Activated CD4-positive, alpha-beta memory T cell treated with anti-CD3 and anti-CD28 coated beads for 36 hours (primary cell): ENCODE measurements at places on chromosomes 5 and 9. TPM values are rescaled to one million over a fixed set of nuclear protein-coding genes. Genes with fewer than 3 reads are reported as not detected.
A peak's percentile ranks its signal among the peaks of the same experiment; 100 is the strongest.

DNA sequence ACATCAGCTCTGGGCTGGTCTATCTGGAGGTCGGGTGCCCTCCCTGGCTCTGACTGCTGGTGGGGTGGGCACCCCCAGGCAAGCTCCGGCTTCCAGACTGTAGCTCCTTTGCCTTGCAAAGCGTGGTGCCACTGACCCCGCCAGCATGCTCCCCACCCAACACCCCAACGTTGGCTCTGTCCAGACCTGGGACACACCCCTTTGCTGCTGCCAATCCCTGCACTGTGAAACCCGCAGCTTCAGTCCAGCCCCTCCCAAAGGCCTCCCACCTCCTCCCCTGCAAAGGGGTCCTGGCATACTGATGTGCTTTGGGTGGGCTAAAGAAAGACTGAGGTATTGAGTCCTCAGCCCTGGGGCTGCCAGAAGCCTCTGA lies 3.9 kb downstream of the UNC5A start:
- H3K4me3 ChIP-seq = no peak overlapping the region
- no peaks in the 10 kb centered on the region for H3K36me3 ChIP-seq
- peaks cover 61% of the 10 kb centered on the region for H3K27me3 ChIP-seq
- H3K4me1 ChIP-seq = peaks cover 17% of the 10 kb centered on the region
- H3K27ac ChIP-seq = no peak overlapping the region

GRCh38 chr9:1100201-1100600 lies 50.0 kb downstream of the DMRT2 start:
- no peaks in the 10 kb centered on the region for H3K36me3 ChIP-seq
- H3K4me1 ChIP-seq = peaks cover 3% of the 10 kb centered on the region
- no peak overlapping the region for H3K4me3 ChIP-seq
- peaks cover 22% of the 10 kb centered on the region for H3K27me3 ChIP-seq
- no peak for DNase-seq

GRCh38 chr5:38341641-38342040 lies 83.3 kb downstream of the EGFLAM start:
- no peak for DNase-seq
- H3K27me3 ChIP-seq = peaks cover 16% of the 10 kb centered on the region
- H3K36me3 ChIP-seq = no peaks in the 10 kb centered on the region
- H3K4me1 ChIP-seq = no peaks in the 10 kb centered on the region
- no peak overlapping the region for H3K4me3 ChIP-seq

DNA sequence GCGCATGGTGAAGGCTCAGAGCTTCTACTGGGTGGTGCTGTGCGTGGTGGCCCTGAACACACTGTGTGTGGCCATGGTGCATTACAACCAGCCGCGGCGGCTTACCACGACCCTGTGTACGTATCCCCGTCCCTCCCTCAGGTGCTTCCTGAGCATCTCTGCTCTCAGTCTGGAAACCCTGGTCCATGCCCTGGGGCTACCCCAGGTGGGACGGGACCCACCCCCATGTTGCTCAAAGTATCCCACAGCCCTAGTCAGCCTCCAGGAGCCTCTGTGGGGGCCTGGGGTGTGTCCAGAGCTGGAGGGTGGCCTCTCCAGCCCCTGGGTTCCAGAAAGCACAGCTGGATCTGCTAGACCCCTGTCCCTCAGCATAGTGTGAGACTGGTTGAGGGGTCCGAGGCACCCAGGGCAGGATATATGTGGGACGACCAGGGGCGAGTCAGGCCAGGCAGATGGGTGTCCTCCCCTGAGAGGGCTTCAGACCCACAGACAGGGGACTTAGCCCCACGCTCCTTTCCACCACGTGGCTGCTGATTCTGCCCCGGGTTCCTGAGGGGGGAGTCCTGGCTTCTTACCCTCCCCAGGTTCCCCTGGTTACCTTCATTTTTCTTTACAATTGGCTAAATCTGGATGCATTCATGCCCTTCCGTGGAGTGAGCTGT lies 94.0 kb downstream of the CACNA1B start:
- peak; percentile 3 for DNase-seq
- no peaks in the 10 kb centered on the region for H3K4me1 ChIP-seq
- H3K27me3 ChIP-seq = peaks cover 10% of the 10 kb centered on the region
- H3K27ac ChIP-seq = no peak overlapping the region

DNA sequence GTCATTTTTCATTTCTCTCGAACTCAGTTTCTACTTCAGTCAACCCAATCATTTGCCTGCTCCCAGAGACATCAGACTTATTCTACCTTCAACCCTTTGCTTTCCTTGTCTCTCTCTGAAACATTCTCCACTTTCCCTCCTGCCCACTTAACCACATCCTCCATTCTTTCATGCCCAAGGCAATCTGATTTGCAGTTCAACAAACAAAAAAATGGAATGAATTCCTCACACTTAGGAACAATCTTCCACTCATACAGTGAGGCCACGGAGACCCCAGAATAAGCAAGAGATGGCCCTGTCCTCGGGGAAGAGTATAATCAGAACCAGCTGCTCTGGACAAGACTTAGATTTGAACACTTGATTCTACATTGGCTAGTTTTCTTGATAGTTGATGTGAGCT lies 180.5 kb downstream of the RFK start:
- H3K36me3 ChIP-seq = no peaks in the 10 kb centered on the region
- no peak for DNase-seq
- H3K27ac ChIP-seq = no peak overlapping the region

DNA sequence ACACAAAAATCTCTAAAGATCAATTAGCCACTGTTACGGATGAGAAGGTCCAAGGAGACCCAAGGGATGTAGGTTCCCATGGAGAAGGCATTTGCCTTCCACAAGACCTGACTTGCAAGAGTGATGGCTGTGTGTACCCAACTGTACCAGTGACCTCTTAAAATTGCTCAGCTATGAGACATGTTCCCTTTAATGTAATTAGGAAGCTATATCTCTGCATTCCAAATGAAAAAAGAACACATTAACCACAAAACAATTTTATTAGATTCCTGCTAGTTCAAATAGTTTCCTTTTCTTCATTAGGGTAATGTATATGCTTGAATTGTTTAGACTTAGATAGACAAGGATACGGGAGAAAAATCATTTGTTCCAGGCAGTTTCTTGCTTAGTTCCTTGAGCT lies 3.3 kb downstream of the OR2Y1 start:
- H3K4me1 ChIP-seq = no peaks in the 10 kb centered on the region
- no peak overlapping the region for H3K27ac ChIP-seq
- DNase-seq = no peak
- no peak overlapping the region for H3K4me3 ChIP-seq
- peaks cover 30% of the 10 kb centered on the region for H3K27me3 ChIP-seq

DNA sequence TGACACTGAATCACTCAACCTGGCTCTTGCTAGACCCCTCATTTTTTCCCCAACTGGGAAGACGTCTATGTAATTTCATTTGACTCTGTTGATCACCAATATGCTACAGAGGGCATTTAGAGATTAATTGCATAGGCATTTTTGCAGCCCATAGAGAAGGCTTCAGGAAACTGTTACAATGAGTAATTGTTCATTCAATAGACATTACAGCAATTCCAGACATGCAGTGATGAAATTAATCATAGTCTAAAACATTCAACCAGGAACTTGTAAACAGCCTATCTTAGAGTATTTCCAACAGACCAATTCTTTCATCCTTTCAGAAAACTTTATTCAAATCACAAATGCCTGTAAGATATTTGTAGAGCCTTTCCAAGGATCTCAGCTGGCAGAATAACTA lies 122.3 kb downstream of the MARCHF11 start:
- no peaks in the 10 kb centered on the region for H3K27me3 ChIP-seq
- no peaks in the 10 kb centered on the region for H3K4me1 ChIP-seq
- H3K27ac ChIP-seq = no peak overlapping the region
- DNase-seq = no peak

DNA sequence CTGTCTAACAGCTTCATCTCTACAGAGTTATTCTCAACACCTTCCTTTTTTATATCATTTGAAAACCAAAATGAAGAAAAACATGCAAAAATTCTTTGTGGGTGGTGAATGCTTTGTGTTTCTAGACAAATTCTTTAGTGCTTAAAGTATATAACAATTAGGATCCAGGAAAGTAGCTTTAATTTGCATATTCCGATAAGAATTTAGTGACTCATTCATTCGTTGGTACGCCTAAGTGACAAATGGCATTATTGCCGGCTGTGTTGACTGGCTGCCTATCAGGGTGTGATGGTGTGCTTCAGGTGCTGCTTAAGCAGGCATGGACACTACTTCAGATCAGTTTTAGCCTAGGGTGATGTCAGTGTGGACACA lies 35.2 kb downstream of the LMNB1 start:
- no peaks in the 10 kb centered on the region for H3K27me3 ChIP-seq
- H3K4me3 ChIP-seq = peak overlapping the region; percentile 49
- H3K36me3 ChIP-seq = peaks cover 62% of the 10 kb centered on the region
- DNase-seq = peak; percentile 28
- H3K4me1 ChIP-seq = peaks cover 47% of the 10 kb centered on the region

- H3K27me3 ChIP-seq = peaks cover 5% of the 10 kb centered on the region
- no peak for DNase-seq
- H3K27ac ChIP-seq = no peak overlapping the region
- H3K4me1 ChIP-seq = no peaks in the 10 kb centered on the region
Measured at GRCh38 chr9:14433351-14434157, 119.6 kb upstream of the NFIB start.

GRCh38 chr9:17742067-17742466 lies 163.2 kb downstream of the SH3GL2 start:
- H3K4me1 ChIP-seq = no peaks in the 10 kb centered on the region
- H3K4me3 ChIP-seq = no peak overlapping the region
- H3K36me3 ChIP-seq = no peaks in the 10 kb centered on the region
- DNase-seq = no peak
- H3K27ac ChIP-seq = no peak overlapping the region
- no peaks in the 10 kb centered on the region for H3K27me3 ChIP-seq

- H3K36me3 ChIP-seq = no peaks in the 10 kb centered on the region
- H3K4me1 ChIP-seq = peaks cover 27% of the 10 kb centered on the region
- no peak overlapping the region for H3K4me3 ChIP-seq
- no peak overlapping the region for H3K27ac ChIP-seq
Measured at GRCh38 chr5:177405805-177406204, 3.6 kb downstream of the F12 start.

- H3K4me3 ChIP-seq = no peak overlapping the region
- H3K4me1 ChIP-seq = no peaks in the 10 kb centered on the region
- no peaks in the 10 kb centered on the region for H3K36me3 ChIP-seq
- H3K27me3 ChIP-seq = no peaks in the 10 kb centered on the region
- H3K27ac ChIP-seq = no peak overlapping the region
- DNase-seq = no peak
Measured at GRCh38 chr9:116318468-116319374, 165.1 kb downstream of the PAPPA start.

DNA sequence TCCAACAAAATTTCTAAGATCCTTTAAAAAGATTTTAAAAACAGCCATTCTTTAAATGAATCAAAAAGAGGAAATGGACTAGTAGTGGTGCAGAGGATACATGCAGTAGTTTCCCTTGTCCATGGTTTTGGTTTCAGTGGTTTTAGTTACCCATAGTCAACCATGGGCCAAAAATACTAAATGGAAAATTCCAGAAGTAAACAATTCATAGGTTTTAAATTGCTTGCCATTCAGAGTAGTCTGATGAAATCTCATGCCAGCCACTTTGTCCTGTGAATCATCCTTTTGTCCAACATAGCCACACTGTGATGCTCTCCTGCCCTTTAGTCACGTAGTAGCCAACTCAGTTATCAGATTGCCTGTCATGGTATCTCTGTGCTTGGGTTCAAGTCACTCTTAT lies 286.1 kb downstream of the ANXA1 start:
- no peaks in the 10 kb centered on the region for H3K27me3 ChIP-seq
- H3K4me3 ChIP-seq = no peak overlapping the region
- H3K36me3 ChIP-seq = no peaks in the 10 kb centered on the region
- no peaks in the 10 kb centered on the region for H3K4me1 ChIP-seq
- no peak overlapping the region for H3K27ac ChIP-seq

GRCh38 chr9:70534471-70534870 lies 120.0 kb upstream of the KLF9 start:
- H3K36me3 ChIP-seq = no peaks in the 10 kb centered on the region
- DNase-seq = no peak
- no peak overlapping the region for H3K27ac ChIP-seq
- no peak overlapping the region for H3K4me3 ChIP-seq
- H3K4me1 ChIP-seq = peaks cover 14% of the 10 kb centered on the region

- H3K4me3 ChIP-seq = no peak overlapping the region
- H3K36me3 ChIP-seq = no peaks in the 10 kb centered on the region
- no peak for DNase-seq
Measured at GRCh38 chr5:61706751-61707150, 374.7 kb downstream of the ZSWIM6 start.

- DNase-seq = no peak
- no peak overlapping the region for H3K4me3 ChIP-seq
- no peaks in the 10 kb centered on the region for H3K27me3 ChIP-seq
- no peaks in the 10 kb centered on the region for H3K4me1 ChIP-seq
Measured at GRCh38 chr5:21164425-21164824, 1176.4 kb upstream of the CDH18 start.

DNA sequence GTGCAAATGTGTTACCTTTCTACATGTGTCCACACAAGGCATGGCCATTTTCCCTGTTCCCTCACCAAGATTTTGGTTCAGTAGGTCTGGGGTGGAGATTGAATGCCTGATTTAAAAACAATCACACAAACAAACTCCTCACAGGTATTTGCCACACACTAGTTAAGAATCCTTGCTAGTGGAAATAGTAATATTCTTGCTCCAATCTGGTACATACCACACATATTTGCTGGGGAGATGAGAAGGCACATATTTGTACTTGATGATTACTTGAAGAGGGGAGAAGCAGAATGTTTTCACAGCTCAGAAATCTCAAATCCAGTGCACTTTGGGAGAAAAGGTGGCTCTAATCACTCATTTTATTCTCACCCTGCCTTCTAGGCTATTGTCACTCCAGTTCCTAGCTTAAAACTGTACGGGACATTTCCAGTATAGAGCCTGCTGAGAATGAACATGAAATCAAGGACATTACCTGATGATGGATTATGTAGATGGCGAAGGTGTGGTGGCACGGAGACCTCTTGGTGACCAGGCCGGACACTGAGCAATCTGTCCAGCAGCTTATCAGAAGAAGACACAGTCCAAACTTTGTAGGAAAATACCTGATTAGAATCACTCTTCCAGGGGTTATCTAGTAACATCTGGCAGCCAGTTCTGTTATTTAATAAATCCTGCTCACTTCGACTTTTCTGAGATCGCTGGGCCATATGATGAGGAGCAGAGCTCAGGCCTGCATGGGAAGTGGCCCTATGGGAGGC lies 116.1 kb upstream of the IL6ST start:
- H3K27ac ChIP-seq = no peak overlapping the region
- H3K4me1 ChIP-seq = peaks cover 22% of the 10 kb centered on the region
- H3K36me3 ChIP-seq = no peaks in the 10 kb centered on the region
- no peaks in the 10 kb centered on the region for H3K27me3 ChIP-seq

- peaks cover 45% of the 10 kb centered on the region for H3K4me1 ChIP-seq
- no peak overlapping the region for H3K4me3 ChIP-seq
- H3K27ac ChIP-seq = no peak overlapping the region
- no peak for DNase-seq
Measured at GRCh38 chr5:32421075-32421474, 23.5 kb downstream of the ZFR start.

GRCh38 chr5:139294374-139295165 lies 1.0 kb downstream of the MATR3 start:
- H3K4me3 ChIP-seq = peak overlapping the region; percentile 95
- peak overlapping the region; percentile 98 for H3K27ac ChIP-seq
- peaks cover 25% of the 10 kb centered on the region for H3K36me3 ChIP-seq
- peaks cover 39% of the 10 kb centered on the region for H3K4me1 ChIP-seq

- H3K4me1 ChIP-seq = peaks cover 24% of the 10 kb centered on the region
- H3K27me3 ChIP-seq = peaks cover 47% of the 10 kb centered on the region
- DNase-seq = no peak
- H3K4me3 ChIP-seq = no peak overlapping the region
- no peaks in the 10 kb centered on the region for H3K36me3 ChIP-seq
Measured at GRCh38 chr5:135027697-135028615, 6.1 kb downstream of the PITX1 start.

The TAF9 gene
- total RNA-seq = 58.3 TPM

The ARID3C gene
- total RNA-seq = 0.14 TPM

The SLC46A2 gene
- total RNA-seq = not detected

The FAM153A gene
- total RNA-seq = 27.6 TPM

The SERF1A gene
- total RNA-seq = 16.3 TPM

The CCL21 gene
- not detected for total RNA-seq

The CDO1 gene
- total RNA-seq = 0.31 TPM
